Stimulated activated CD4-positive, alpha-beta T cell treated with anti-CD3 and anti-CD28 coated beads, Interleukin-15, amount 100 ng/mL, for 1 hour (primary cell): ENCODE measurements at places on chromosomes 5 and 9.

DNA sequence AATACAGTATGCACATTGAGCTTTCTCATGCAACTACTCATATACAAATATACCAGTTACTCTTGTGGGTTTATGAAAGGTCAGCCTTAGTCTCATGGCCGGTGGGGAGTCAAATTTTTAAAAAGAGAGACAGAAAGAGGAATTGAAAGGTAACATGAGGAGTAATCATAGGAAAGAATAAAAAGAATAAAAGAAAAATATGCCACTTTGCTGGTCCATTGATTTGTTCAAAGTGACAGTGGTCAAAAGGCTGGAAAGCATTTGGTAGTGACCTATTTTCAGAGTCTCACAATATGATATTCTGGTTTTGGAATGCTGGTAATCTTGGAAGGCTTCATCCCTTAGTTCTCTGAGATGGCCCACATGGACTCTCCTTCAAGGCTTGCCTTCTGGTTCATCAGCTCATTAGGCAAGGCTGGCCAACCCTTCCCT lies 67.0 kb downstream of the ZNF366 start:
- no peak for DNase-seq

DNA sequence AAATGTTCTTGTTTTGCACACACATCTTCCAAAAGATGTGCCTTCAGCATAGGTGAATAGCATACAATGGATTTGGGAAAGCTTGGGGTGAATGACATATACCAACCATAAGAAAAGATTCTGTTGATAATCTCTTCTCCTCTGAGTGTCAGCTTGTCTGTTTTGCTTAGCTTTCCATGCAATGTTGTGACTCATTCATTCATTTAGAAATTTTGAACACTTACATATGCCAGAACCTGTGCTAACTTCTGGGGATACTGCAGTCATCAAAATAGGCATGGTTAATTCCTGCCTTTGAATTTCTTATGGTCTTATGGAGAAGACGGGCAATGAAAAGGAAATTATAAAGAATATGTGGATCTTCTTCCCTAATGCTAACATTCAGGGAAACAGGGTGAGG lies 14.1 kb downstream of the ADRB2 start:
- DNase-seq: no peak

DNA sequence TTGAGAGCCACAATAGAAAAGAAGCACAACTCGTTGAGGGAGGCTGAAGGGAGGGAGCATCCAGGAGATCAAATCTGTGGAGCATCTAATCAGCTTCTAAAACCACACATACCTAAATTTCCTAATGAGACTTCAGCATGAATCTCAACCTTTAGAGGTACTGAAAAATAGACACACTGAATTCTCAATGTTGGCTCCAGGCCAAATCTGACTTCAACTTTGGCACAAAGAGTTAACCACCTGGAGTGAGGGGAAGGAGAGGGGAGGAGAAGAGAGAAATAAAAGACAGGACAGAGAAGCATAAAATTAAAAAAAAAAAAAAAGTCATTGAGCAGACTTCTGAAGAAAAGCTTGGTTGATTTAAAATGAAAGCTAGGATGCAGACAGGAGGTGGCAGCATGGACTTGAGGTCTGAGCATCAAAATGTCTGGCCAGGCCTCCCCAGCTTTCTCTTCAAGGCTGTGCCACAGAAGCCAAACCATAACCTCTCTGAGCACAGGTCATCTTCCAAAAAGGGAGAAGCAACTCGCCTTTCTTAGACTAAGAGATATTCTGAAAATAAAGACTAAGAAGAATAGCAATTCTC lies 205.6 kb downstream of the DENND1A start:
- no peak for DNase-seq

DNA sequence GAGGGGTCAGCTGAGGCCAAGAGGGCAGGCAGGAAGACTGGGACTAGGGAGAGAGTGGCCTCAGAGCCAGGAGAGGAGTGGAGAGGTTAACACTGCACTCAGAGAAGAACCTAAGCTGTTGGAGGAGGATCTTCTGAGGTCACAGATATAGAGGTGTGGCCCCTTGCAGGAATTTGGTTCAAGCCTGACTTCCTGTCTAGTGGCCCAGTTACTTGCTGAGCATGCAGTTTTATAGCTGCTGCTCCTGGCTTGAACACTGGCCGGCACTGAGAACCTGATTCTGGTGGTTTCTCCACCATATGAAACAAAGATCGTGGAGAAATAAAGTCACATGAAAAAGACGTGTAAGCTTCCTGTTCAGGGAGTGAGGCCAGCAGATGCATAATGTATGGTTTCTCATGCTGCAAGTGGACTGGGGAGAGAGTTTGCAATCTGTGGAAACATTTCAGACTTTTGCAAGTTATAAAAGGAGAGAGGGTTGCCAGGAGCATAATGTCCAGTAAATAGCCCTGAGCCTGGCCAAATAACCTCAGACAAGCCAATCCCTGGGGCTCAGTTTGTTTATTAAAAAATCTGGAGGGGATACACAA lies 82.6 kb downstream of the GALNT10 start:
- DNase-seq: no peak

- no peak for DNase-seq
Observed at GRCh38 chr9:121498487-121499176, 1.0 kb downstream of the GGTA1 start.

DNA sequence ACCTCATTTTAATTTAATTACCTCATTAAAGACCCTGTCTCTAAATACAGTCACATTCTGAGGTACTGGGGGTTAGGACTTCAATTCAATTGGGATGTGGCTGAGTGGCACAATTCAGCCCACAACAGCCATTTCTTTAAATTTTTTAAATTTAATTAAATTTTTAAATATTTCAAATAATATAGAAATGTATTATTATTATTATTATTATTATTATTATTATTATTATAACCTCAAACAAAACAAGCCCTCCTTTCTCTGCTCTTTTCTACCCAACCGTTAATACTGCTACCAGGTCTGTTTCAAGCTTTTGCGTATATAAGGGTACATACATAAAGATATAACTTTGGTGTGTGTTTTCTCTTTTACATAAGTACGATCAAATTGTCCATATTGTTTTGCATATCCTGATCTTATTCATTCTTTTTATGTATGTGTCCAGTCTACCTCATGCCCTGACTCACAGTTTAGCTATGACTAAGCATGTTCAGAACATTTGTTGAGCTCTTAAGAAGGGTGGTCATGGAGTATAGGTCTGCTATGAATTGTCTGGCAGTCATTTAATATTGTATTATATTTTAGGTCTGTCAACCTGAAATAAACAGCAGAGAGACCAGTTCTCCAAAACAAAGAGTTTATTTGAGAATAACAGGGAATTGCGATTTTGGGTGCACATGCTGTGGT lies 16.1 kb upstream of the RAB14 start:
- DNase-seq: no peak

GRCh38 chr9:2923766-2924379 lies 80.0 kb upstream of the PUM3 start:
- no peak for DNase-seq
